ENCODE measurements at places on chromosomes 12 and 14. TPM values are rescaled to one million over a fixed set of nuclear protein-coding genes. Genes with fewer than 3 reads are reported as not detected.

DNA sequence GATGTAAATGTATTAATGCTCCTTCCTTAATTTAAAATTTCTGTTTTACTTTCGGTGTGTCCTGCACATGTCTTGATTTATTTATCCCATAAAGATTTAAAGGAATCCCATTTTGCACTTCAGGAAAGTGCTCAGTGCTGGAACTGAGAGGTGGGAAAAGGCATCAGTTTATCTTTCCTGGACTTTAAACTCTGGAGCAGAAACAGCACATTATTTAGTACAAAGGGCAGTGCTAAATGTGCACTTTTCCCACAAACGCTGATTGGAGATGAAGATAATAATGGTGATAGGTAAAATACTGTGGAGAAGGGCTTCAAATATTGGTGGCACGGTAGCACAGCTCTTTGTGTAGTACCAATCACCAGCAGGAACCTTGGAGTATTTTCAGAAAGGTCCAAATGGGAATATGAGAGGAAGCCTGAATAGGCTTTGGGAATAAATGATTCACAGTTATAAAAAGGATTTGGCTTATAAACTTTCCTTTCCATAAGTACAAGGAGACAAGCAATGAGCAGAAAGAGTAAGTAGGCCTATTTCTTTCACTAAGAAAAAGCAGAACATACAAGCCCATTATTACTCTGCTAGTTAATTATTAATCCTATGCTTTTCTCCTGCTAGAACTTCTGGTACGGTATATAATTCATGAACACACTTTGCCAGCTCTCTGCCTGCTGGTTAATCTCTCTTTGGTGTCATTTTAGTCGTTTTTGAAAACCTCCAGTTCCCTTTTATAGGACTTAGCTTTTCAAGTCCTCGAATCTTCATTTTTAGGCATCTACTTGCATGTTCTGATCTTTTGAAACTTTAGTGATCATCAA lies 58.3 kb downstream of the SLC15A5 start:
- DNase-seq: no peak

GRCh38 chr12:100404769-100405407 lies 48.0 kb downstream of the SLC17A8 start:
- no peak for DNase-seq

- DNase-seq: no peak
Observed at GRCh38 chr12:81668475-81668874, 90.7 kb downstream of the PPFIA2 start.

Gene GLI1
- 0.71 TPM for total RNA-seq

All from sigmoid colon (tissue), 7 donors.